ENCODE measurements at places on chromosomes 5 and 9.

DNA sequence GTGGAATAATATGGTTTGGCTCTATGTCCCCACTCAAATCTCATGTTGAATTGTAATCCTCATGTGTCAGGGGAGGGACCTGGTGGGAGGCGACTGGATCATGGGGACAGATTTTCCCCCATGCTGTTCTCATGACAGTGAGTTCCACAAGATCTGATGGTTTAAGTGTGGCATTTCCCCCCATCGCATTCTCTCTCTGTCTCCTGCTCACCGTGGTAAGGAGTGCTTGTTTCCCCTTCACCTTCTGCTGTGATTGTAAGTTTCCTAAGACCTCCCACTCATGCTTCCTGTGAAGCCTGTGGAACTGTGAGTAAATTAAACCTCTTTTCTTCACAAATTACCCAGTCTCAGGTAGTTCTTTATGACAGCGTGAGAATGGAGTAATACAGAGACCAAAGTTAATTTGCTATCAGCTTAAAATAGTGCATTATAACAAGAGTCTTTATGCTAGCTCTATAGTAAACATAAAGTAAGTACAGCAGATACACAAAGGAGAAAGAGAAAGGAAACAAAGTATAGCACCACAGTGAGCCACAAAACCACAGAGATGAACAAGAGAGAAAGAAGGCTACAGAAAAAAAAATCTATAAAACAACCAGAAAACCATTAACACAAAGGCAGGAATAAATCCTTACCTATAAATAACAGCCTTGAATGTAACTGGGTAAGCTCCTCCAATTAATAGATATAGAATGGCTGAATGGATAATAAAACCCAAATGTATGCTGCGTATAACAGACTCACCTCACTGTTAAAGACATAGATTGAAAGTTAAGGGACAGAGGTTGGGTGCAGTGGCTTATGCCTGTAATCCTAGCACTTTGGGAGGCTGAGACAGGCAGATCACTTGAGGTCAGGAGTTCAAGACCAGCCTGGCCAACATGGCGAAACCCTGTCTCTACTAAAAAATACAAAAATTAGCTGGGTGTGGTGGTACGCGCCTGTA is 39.7 kb downstream of the RAPGEF6 start:
- no peak for DNase-seq

GRCh38 chr9:128232528-128233428 is 29.6 kb downstream of the DNM1 start:
- DNase-seq, result no peak

DNA sequence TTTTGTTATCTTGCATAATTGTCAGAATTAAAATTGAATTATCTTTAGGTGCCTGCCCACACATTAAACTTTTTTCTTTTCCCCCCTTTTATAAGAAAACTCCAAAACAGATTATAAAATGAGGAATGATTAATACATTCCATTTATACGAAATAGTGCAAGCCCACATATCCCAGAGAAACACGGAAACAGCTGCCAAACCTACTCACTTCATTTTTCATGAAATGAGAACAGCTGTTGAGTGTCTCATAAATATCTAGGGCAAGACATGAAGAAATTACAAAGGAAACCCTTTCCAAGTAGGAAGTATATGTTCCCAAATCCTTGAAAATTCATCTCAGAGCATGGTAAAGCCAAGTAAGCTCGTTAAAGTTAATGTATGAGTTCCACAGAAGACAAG is 459.4 kb upstream of the NMUR2 start:
- DNase-seq, result no peak

DNA sequence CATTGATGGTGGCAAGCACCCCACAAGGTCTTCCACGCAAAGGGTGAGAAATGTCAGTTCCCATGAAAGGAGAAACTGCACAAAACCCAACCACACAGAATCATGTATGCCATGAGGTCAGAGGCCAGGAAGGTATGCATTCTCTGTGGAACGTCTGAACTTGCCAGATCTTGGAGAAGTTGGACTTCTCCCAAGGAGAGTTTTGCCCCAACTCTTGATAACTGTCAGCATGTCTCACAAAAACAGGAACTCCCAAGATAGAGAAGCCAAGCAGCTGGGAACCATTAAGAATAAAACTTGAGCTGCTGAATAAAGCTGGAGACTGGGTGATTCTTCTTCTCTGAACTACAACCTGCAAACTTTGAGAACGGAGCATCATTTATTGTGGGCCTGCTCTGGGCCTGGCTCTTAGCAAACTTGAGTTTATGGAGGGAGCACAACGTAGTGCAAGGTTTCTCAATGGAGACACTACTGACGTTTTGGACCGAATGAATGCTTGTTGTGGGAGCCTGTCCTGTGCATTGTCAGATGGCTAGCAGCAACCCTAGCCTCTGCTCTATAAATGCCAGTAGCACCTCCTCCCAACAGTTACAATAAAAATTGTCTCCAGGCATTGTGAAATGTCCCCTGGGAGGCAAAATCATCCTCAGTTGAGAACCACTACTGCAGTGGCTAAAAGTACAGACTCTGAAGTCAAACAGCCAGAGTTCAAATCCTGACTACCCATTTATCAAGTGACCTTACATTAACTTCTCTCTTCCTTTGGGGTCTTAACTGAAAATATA is 193.5 kb downstream of the ACTL7B start:
- DNase-seq, result no peak

- peak; percentile 48 for DNase-seq
Observed at GRCh38 chr9:20884985-20885593, 146.4 kb downstream of the HACD4 start.
